Activated naive CD4-positive, alpha-beta T cell treated with anti-CD3 and anti-CD28 coated beads for 36 hours (primary cell): ENCODE measurements at places on chromosomes 4 and X. TPM values are rescaled to one million over a fixed set of nuclear protein-coding genes. Genes with fewer than 3 reads are reported as not detected.

DNA sequence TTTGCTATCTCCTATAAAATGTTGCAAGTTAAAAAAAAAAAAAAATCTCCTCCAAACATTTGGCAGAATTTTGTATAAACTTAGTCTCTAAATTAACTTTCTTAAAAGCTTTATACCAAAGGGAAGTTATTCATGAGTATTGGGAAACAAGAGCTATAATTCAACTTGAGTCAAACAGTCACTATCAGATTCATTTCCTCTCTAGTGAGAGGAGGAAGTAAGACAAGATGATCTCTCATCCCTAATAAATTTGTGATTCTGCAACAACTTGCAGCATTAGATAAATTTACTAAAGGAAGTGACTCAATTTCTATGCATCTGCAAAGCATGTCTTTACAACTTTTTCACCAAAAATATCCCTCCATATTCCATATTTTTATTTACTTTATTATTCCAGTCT, 135.4 kb upstream of the GNPDA2 start:
- DNase-seq, result no peak

Gene DRD5
- not detected for total RNA-seq

- DNase-seq, result peak; percentile 10
Observed at GRCh38 chrX:74534569-74535038, 79.8 kb downstream of the RLIM start.

GRCh38 chrX:142601792-142602191, 396.7 kb upstream of the MAGEC2 start:
- no peak for DNase-seq

GRCh38 chr4:7689773-7690693, 249.6 kb downstream of the AFAP1 start:
- no peak for DNase-seq

GRCh38 chrX:54818221-54818620, 10.7 kb downstream of the MAGED2 start:
- no peak for DNase-seq

- no peak for DNase-seq
Observed at GRCh38 chrX:130158311-130158710, 7.3 kb downstream of the AIFM1 start.

Gene SRPX
- total RNA-seq, result not detected

DNA sequence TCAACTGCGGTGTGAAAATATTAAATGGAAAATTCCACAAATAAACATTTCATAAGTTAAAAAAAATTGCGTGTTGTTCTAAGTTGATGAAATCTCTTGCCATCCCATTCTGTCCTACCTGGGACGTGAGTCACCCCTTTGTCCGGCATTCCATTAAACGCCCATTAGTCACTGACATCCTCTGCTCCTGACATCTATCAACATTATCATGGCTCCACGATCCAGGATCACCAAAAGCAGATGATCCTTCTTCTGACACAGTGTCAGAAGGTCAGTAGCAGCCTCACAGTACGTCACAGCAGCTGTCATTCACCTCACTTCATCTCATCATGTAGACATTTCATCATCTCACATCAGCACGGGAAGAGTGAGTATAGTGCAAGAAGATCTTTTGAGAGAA, 125.7 kb downstream of the ZNF827 start:
- DNase-seq, result no peak

Gene FHL1
- 20.5 TPM for total RNA-seq

- peak; percentile 18 for DNase-seq
Observed at GRCh38 chrX:100368167-100368566, 41.9 kb downstream of the PCDH19 start.

Gene TNIP3
- 1.8 TPM for total RNA-seq

DNA sequence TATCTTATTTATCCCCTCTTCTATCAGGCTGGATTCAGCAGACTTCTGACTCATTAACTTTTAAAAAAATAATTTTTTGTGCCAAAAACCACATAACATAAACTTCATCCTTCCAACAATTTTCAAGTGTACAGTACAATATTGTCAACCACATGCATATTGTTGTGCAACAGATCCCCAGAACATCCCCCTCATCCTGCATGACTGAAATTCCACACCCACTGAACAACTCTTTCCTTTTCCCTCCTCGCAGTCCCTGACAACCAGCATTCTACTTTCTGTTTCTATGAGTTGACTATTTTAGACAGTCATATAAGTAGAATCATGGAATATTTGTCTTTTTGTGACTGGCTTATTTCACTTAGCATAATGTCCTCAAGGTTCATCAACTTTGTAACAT, 2.2 kb upstream of the MID2 start:
- no peak for DNase-seq

Gene TMSB15A
- 2.1 TPM for total RNA-seq

GRCh38 chrX:144586756-144587155, 660.5 kb upstream of the SPANXN1 start:
- no peak for DNase-seq

- no peak for DNase-seq
Observed at GRCh38 chr4:162705130-162705803, 461.4 kb downstream of the NAF1 start.

Gene MAGEE1
- total RNA-seq, result 3.1 TPM

DNA sequence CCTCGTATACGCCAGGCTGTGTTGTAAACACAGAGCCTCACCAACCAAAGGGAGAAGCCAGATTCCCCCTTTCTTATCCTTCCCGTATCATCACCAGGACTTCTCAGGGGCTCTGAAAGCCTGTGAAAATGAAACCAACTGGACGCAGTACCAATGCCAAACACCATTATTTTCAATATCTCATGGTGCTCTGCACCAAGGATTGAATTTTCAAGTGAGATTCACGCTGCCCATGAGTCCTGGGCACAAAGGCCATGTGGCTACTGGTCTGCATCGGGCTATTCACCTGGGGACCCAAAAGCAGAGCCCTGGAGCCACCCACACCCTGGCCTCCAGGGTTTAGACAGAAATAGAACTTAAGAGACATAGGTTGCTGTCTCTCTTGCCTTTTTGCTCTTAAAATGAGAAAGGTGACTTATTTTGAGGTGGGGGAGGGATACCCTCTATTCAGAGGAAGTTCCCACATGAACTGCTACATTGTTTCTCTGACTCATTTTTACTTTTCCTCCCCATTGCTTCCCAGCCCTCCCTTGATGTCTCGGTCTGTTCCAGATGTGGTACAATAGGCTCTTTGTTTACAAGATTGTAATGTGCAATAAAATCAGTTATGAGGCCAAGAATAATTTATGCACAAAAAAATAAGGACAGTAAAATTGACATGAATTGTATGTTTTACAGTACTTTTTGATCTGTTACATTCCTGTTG, 55.4 kb downstream of the MAML3 start:
- no peak for DNase-seq

GRCh38 chrX:128739539-128739938, 687.3 kb upstream of the ACTRT1 start:
- DNase-seq, result no peak

Gene SYTL5
- not detected for total RNA-seq

GRCh38 chr4:117889978-117890377, 144.3 kb upstream of the NDST3 start:
- DNase-seq, result no peak

DNA sequence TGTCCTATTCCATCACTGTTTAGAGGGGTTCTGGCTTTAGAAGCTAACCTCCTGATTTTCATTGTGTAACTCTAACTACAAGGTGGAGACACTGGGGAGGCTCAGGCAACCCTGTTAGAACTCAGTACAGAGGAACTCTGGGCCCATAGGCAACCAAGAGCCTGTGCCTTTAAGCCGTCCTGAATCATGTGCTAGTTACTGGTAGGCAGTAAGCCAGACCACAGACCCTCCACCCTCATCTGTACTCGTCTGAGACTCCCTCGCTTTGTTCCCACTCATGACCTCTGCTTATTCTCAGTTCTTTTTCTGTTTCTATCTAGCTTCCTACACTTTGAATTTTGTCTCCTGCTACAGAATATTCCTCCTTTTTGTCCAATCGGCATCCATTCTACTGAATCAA, 31.4 kb downstream of the TBC1D1 start:
- no peak for DNase-seq

DNA sequence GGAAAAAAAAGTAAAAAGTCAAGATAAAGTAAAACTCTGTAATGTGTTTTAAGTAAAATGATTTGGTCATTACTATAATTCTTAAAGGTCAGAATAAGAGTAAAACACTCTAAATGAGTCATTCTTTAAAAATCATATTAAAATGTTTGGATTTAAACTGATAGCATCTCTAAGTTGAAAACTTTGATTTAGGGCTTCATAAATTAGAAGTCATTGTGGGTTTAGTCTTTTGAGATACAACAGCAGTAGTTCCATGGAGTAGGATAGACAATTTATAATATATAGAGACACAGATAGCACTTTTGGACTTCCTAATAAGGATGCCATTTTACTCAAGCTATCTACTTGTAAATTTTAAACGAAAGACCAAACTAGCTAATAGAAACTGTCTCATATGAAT, 77.1 kb upstream of the PABPC4L start:
- no peak for DNase-seq

Gene PHOX2B
- total RNA-seq, result not detected

Gene DACH2
- not detected for total RNA-seq

DNA sequence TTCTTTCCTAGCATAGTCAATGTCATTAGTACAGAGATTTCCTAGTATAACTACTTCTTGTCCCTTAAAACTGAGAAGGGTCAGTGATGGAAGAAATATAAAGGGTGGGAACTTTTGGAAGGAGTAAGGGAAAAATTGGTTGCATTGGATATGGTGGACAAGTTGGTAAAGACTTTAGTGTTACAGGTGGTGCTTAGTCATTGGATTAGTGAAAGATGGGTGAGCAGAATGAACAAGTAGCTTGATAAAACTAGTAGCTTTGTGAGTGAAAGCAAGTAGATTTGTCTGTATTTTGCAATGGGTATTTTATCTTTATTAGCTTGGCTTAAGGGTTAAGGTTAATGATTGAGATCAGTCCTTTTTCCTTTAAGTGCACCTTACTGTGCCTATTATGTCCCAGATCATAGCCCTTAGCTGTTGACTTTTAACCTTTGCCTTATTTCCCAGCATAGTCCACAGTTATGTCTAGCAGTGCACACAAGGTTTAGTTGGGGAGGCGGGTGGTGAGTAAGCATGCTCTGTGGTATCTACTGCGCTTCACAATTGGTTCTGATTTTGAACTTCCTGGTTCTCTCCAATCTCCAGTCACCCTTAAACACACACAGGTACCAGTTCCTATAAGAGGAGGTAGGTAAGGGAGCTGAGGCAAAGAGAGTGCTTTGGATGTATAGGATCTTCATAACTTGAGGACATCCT, 9.5 kb downstream of the WDR44 start:
- DNase-seq, result peak; percentile 20

GRCh38 chr4:20474119-20474518, 222.4 kb downstream of the SLIT2 start:
- DNase-seq, result no peak

DNA sequence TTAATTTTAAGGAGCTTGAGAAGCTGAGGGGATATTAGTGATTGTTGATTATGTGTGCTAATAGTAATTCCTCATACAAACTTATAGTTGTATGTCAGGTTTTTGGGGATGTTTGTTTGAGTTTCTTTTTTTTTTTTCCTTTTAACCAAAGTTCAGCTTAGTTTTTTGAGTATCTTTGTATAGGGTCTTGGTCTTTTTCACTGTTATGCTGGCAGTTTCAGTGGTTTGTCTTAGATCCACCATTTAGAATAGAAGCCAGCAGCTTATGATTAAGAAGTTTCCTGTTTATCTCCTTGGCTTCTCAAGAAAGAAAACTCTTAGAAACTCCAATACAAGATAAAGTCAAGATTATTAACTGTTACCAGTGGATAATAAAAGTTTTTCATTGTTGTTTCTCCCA, 16.1 kb downstream of the CPEB2 start:
- no peak for DNase-seq

GRCh38 chr4:41541687-41542094, 3.7 kb downstream of the LIMCH1 start:
- DNase-seq, result no peak

DNA sequence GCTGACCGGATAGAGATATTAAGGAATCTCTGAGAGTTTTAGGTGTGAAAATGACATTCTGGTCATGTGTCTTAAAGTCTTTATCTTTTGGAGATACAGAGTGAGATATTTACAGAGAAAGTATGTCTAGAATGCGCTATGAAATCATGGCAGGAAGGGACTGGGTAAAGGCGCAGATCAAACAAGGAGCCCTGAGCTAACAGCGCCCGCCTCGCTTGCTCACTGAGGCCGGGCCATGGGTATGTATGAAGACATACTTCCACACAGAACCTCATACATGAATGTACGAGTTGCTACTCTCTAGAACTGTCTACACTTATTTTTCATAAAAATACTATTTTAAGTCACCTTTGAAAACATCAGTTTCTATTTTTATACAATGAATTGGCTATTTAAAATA, 20.0 kb downstream of the FAM53A start:
- DNase-seq, result no peak

- no peak for DNase-seq
Observed at GRCh38 chr4:147447786-147448185, 33.1 kb upstream of the EDNRA start.

Gene SMR3A
- total RNA-seq, result not detected

GRCh38 chr4:38865445-38865844, 2.2 kb upstream of the FAM114A1 start:
- no peak for DNase-seq

DNA sequence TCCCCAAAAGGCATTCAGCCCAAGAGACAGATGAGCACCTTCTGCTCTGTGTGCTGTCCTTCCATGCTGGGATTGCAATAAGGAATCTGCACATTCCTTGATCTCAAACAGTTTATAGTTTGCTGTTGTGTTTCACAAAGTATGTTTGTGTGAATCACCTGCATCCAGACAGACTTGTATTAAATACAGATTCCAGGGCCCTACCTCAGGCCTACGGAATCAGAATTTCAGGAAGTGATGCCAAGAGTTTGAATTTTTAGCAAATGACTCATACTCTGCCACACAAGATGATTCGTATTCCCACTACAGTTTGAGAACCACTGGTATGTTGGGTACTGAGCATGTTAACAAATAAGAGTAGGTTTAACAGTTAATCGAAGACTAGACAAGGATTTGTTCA, 7.0 kb downstream of the VAMP7 start:
- DNase-seq, result no peak

DNA sequence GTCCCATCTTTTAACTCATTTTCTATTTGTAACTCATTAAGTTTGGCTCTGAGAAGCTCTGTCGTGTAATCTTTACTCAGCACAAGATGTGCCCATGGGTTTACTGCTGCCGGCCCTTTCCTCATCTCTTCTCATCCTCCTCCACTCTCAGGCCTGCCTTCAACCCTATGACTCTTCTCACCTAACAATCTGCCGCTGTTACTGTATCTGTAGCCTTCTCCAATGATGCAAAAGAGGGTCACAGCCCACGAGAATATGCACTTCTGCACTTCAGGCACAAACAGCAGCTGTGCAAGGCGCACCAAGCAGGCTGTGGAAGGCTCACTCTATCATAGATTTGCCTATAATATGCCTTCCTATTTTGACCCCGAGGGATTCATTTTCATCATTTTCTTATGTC, 546.5 kb upstream of the GALNTL6 start:
- DNase-seq, result no peak

Gene JAKMIP1
- total RNA-seq, result 0.27 TPM

DNA sequence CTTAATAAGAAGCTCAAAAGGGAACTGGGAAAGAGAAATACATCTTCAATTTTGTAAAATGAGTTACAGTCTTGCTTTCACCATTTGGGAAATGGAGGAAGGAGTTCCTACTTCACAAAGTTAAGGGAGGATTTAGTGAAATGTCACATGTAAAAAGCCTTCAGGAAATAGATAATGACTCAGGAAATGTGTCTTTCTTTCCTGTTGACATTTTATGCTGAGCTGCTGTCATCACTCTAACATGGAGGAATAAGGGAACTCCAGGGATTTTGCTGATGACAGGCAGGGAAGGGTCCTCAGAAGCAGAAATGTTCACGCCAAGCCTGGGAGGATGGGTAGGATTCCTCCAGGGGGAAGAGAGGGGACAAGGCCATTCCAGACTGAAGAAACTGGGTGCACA, 251.1 kb downstream of the USP46 start:
- DNase-seq, result no peak
